ENCODE measurements at places on chromosomes 16 and 17.

DNA sequence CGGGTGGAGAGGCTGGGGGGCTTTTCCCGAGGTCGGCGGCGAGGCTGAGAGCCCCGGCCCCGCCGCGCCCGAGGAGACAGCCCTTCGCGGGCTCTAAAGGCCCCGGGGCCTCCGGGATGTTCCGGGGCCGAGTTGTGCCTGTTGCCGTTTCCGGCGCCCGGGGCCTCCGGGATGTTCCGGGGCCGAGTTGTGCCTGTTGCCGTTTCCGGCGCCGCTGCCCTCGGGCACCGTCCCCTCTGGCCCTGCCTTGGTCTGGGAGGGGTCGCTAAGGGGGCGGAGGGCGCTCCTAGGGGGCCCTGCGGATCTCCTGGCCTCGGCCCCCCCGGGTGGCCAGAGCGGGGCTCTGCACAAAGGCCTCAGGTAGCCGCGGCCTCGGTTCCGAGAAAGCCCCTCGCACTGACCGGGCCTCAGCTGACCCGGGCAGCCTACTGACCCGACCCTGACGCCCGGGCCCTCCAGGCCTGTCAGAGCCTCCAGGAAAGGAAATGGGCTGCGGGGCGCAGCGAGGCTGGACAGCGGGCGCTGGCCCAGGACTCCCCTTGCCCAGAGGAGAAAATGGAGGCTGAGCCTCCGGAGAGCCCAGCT is 24.2 kb downstream of the ACTG1 start:
- DNase-seq = no peak

- no peak for DNase-seq
These were observed 84.6 kb downstream of the SPAG9 start for GRCh38 chr17:51036084-51036483.

GRCh38 chr16:50313596-50314478 is 47.5 kb downstream of the ADCY7 start:
- DNase-seq = peak; percentile 90

DNA sequence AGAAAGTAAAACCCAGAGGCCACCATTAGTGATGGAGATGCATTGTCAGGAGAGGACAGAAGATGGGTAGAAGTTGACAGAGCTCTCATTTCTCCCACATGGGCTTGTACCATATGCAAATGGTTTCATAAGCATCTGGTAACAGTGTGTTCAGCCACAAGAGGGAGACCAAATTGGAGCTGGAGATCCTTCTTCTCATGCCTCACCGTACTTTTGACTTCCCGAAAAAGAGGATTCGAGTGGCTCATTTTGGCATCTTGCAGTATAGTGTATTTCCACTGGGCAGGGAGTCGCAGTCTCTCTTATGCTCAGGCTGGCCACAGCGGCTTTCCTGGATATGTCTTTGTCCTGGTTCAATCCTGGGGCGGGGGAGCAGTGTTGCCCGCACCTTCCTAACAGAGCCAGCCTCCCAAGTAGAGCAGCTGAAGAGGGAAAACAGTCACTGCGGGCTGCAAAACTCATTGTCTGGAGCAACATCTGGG is 23.8 kb downstream of the TBC1D3B start:
- no peak for DNase-seq

GRCh38 chr17:8611619-8612298 is 18.8 kb downstream of the MYH10 start:
- DNase-seq = peak; percentile 70

GRCh38 chr17:55768936-55769624 is 18.2 kb downstream of the PCTP start:
- no peak for DNase-seq

GRCh38 chr17:57279432-57279831 is 23.1 kb downstream of the MSI2 start:
- DNase-seq = no peak

DNA sequence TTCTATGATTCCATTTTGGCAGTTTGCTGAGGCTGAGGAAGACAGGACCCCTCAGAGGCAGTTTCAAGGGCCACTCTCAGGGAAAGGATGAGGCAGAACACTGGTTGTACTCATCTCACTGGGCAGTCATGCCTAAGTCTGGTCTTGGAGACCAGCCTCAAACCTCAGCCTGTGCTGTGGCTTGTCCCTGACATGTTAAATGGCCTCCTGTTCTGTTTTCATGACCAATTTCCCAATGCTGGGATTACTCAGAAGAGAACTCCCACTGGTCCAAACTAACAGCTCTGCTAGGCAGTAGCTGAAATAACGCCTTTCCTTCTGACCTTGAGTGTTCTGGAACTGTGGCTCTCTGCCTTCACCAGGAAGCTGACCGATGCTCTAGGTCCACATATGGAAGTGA is 8.4 kb upstream of the SPDYE4 start:
- DNase-seq = no peak

GRCh38 chr16:26856271-26856670 is 210.5 kb upstream of the C16orf82 start:
- DNase-seq = no peak

GRCh38 chr16:68644715-68645493 is at the start of gene CDH3:
TSS of gene CDH3 (plus strand) at chr16:68645310. CDS start at chr16:68645380, 70 bp downstream.
- DNase-seq = no peak

GRCh38 chr17:34368946-34369500 is 6.0 kb upstream of the CCL1 start:
- no peak for DNase-seq

DNA sequence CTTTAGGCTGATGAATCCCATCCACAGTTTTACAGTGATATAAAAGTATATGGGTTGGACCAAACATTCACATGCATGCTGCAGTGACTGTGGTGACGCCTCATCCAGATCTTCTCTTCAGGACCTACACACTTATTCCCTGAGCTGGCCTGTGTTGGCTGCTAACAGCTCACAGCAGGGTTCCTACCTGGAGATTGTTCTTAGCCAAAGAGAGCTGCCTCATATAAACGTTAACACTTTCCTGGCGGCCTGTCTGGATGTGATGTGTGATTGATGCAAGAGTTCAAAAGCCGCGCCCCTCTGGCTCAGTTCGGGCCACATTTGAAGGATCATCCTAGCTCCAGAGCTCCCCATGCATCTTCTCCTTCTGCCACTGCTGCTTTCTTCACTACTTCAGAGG is 93.0 kb upstream of the NETO2 start:
- DNase-seq = no peak

- DNase-seq = peak; percentile 76
These were observed 696.9 kb downstream of the WWOX start for GRCh38 chr16:78796221-78796866.

GRCh38 chr16:52547834-52548215 is 882 bp upstream of the TOX3 start:
- no peak for DNase-seq

- DNase-seq = peak; percentile 28
These were observed 1.3 kb upstream of the SLC6A4 start for GRCh38 chr17:30236766-30237165.

DNA sequence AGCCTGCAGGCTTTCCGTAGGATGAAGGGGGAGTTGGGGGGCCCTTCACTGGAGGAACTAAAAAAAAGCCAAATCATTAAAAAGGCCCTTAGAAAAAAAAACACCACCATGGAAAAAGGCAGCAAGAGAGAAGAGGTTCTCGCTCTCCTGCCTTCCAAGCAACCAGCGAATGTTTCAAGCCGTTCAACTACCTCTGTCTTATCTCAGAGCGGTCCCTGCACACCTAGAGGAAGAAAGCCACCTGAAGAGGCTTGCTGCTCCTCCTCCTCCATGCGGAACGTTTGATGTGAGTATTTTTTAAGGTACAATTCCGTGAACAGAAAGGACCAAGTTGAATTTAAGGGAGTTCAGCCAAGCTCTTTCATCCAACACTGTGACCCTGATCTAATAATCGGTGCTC is 9.2 kb downstream of the NXN start:
- DNase-seq = no peak

DNA sequence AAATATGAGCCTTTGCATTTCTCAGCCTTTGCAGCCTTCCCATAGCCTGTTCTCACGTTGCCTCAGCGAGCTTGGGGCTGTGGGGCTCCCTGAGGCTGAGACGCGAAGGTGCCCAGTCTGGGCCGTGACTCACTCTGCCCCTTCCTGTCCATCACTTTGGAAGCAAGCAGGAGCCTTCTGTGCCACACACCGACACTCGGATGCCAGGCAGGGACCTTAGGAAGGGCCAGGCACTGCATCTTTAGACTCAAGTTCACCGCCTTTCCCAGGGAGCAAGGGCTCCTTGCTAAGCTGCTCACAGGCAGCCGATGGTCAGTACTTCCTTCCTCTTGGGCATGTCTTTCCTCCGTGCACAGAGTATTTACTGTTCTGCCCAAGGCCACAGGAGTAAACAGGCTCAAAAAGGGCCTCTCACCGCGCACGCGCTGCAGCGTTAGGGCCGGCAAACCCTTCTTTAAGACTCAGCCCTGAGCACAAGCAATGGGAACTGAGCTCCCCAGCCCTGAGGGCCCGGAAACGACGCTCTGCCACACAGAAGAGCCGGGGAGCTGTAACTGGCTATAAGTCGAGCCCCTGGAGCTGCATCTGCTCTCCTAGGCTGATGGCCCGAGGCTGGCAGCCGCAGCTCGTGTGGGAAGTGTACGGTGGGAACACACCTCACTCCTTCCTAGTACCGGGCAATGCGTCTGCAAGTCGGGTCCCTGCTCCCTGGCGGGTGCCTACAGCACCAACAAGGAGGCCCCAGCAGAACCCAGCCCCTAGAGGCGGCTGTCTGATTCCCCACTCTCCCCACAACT is 7.2 kb downstream of the TIMM22 start:
- DNase-seq = no peak

GRCh38 chr16:30567160-30567990 is 4.1 kb downstream of the ZNF688 start:
- no peak for DNase-seq

GRCh38 chr17:77392376-77393273 is 251.9 kb downstream of the SEC14L1 start:
- DNase-seq = no peak

GRCh38 chr16:4743226-4743878 is 9.0 kb downstream of the DNAAF8 start:
- no peak for DNase-seq

GRCh38 chr16:19745286-19746010 is 27.4 kb downstream of the IQCK start:
- DNase-seq = no peak

GRCh38 chr16:10485159-10485558 is 95.2 kb downstream of the EMP2 start:
- no peak for DNase-seq

DNA sequence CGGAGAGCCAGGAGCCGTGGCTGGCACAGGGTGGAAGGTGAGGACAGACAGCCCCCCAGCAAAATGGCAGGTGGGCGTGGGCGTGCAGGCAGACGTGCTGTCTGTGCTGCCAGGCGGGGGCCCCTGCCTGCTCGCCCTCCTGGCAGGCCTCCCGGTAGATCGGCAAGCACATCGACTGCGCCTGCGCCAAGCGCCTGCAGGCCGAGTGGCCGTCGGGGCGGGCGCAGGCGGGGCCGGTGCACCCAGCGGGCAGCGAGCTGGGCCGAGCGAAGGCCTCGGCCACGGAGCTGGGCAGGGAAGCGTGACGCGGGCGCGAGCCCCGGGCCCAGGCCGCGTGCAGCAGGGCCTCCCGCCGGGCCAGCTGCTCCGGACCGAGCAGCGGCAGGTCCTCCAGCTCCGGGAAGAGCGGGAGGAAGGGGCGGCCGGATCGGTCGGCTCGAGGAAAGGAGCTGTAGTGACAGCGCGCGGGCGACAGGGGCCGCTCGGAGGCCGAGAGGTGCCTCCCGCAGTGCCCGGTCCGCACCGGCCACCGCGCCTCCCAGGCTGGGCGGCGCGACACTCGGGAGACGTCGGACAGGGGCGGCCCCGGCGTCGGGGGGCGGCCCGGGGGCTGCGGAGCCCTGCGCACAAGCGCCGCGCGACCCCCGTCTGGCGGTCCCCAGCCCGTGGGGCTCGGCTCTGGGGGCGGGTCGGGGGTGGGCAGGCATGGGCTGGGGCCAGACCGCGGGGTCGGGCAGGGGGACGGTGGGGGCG is 16.9 kb downstream of the GRIN2C start:
- peak; percentile 56 for DNase-seq

DNA sequence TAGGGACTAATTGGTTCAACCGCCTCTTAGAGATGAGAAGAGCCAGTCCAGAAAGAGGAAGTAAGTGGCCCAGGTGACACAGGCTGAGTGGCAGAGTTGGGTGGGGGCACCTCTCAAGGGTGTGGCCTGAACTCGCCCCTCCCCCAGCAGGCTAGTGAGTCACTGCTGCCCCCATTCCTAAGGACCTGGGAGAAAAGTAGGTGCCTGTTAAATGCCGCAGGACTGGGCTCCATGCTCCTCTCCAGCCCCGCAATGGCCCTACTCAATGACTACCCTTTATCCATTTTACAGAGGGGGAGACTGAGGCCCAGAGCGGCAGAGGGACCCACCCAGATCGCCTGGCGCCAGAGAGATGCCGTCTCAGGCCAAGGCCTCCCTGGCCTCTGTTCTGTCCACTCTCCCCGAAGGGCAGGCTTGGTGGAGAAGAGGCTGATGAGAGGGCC is 8.1 kb downstream of the TMEM235 start:
- DNase-seq = no peak

DNA sequence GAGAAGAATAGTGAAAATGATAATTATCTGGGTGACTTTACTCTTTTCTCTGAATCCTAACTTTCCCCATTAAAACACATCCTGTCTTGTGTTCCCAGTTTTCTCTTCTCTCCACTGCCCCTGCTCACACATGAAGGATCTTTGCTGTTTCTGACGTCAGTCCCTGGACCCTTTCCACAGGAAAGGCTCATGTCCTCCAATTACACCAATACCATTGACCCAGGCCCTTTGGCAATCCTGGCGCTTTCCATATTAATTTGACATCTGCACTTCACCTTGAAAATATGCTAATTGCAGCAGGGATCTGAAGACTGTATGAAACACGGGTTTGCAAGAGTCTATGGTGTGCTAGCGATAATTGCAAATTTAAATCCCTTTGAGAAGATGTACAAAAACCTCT is 170.2 kb upstream of the GOT2 start:
- DNase-seq = no peak

DNA sequence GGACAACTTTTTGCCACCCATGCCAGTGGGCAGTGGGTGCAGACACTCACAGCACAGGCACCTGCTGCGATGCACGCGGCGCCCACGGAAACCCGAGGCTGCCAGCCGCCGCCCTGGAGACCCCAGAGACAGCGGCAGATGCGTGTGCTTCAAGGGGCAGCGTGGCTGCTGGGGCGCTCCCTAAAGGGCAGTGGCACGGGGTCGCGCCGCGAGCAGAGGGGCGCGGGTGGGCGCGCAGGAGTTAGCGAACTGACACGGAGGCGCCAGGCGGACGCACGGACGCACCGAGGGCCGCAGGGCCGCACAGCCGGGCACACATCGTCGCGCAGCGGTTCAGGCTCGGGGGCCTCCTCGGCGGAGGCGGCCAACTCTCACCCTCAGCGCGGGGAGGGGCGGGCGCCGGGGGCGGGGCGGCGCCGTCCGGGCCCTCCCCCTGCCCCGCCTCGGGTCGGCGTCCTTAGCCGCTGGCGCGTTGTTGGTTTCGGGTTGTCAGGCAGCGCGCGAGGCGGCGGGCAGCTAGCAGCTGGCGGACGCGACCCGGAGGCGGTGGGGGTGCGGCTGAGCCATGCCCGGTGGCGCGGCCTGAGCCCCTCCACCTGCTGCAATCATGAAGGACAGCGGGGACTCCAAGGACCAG is at the start of gene KIF19:
TSS of gene KIF19 (plus strand) at position 484 of the 637 bp plus-strand sequence. CDS start at position 608, 124 bp downstream.
- DNase-seq = peak; percentile 62

GRCh38 chr16:84874004-84874435 is 54.2 kb downstream of the CRISPLD2 start:
- DNase-seq = no peak

GRCh38 chr16:67999985-68000384 is 701 bp upstream of the DPEP2 start:
- no peak for DNase-seq
